ENCODE measurements at places on chromosomes 7 and 10. TPM values are rescaled to one million over a fixed set of nuclear protein-coding genes. Genes with fewer than 3 reads are reported as not detected.

Gene FLNC
- 7.8 TPM for polyA plus RNA-seq

Gene CALN1
- polyA plus RNA-seq: 2.5 TPM

Gene AKR1C3
- 7.8 TPM for polyA plus RNA-seq

Gene MMP21
- not detected for polyA plus RNA-seq

Gene ZNF783
- 2.8 TPM for polyA plus RNA-seq

Gene BICC1
- polyA plus RNA-seq: 0.49 TPM

Gene CFAP43
- 1.2 TPM for polyA plus RNA-seq

Gene ATP6V0A4
- polyA plus RNA-seq: 0.27 TPM

Gene GPNMB
- polyA plus RNA-seq: 12.1 TPM

All from brain (organoid and tissue), 16 donors.